Kidney capillary endothelial cell (primary cell): ENCODE measurements at places on chromosomes 2 and 18.

DNA sequence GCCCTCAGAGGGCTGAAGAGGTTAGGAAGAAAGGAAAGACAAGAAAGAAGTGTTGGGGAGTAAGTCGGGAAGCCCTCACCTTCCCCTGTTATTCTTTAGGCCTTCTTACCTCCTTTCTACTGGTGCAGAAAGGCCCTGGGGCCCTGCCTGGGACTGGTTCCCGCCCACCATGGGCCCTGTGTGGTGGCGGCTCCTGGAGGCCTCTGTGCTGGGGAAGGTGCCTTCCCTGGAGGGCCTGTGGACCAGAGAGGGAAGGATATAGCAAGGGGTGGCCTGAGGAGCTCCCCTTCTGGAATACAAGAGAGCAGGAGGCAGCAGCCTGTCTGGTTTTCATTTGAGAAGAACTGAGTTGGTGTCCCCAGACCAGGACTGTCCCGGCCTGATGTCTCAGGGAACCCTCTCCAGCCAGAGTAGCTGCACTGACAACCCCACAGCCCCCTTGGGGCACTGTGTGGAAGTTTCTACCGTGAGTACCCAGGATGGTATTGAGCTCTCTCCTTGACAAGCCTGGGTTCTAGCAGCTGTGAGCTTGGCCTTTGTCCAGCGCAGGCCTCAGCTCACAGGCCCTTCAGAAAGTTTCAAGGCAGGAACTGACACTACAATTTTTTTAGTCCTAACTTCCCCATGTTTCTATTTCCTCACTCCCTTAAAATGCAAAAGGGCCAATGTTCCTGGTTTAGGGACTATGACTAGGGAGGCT lies 47.1 kb downstream of the EFR3B start:
- no peak for DNase-seq

GRCh38 chr2:190443778-190444481 lies 35.8 kb downstream of the MFSD6 start:
- DNase-seq: no peak

GRCh38 chr2:69164061-69164778 lies 151.2 kb downstream of the ANTXR1 start:
- no peak for DNase-seq

DNA sequence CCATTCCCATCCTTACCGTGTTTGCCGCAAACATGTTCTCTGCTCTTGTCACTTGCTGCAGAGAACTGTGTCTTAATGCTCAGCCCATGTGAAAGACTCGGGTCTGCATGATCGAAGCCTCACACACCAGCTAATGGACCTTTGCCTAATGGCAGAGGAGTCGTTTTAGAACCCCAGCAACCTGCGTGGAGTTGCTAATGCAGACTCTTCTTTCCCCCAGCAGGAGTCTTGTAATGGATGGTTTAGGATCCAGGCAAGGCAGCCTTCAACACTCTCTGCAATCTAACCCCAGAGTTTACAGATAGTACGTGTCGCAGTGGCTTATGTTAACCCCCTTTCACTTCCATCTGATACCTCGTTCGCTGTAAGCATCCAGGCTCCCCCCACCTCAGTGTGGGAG lies 316.4 kb downstream of the AGAP1 start:
- no peak for DNase-seq

DNA sequence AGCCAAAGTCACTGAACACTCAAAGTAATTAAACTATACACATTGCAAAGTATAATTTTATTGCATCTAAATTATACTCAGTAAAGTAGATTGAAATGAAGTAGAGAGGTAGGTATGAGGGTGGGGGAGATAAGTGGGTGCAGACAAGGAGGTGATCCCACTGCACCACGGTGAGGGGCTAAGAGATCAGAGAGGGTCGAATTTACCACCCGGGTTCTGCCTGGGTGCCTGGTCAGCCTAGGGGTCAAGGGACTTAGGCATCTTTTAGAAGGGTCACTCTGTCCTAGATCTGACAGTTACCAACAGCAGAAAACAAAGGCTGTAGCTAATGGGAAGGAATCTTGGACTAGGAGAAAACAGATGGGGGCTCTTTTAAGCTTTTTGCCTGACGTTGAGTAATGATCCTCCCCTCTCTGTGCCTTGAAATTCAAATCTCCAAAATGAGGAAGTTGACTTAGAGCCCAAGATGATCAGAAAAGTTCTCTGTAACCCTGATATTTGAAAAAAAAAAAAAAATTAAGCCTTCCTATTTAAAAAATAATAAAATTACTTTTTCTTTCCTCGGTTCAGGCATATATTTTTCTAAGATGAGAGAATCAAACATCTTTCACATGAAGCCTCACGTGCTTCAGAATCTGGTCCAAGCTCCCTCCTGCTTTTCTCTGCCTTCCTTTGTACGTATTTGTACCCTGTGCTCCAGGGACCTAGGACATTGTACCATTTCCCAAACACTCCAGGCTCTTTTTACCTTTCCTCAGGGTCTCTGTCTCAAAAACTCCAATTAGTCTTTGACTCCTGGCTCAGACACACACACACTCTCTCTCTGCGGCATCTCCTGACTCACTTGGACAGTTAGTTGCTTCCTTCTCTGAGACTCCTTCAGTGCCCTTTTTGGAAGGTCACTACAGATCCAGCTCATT lies 353.9 kb downstream of the CYRIA start:
- DNase-seq: no peak

DNA sequence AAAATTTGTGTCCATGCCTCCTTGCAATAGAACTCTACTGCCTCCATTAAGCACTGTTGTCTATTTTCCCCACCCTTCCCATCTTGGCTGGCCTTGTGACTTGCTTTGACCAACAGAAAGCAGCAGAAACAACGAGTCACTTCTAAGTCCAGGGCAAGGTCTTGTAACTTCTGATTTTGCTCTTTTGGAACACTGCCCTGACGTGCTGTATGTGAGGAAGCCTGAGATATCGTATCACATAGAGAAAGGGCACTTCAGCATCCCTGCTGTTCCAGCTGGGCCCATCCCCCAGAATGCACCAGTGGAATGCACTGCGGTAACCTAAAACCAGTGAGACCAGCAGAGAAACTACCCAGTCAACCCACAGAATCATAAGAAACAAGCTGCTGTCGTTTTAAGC lies 28.1 kb downstream of the NCKAP1 start:
- no peak for DNase-seq

DNA sequence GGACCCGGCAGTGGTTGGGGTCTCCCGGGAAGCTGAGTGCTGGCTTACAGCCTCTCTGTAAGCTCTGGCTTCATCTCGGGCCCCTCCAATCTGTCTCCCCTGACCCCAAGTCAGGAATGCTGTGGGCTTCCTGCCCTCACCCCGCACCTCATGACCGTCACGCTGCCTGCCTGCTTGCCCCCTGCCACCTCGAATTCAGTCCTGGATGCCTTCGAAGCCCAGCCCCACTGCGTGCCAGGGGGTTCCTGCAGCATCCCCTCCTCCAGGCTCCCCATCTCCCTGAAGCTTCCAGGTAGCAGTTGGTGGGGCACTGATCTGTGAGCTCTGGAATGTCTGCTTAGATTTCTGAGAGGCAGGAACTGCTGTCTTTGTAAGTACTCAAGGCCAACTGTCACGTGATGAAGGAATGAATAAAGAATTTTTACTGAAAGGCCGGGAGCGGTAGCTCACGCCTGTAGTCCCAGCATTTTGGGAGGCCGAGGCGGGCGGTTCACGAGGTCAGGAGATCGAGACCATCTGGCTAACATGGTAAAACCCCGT lies 6.5 kb downstream of the CLHC1 start:
- no peak for DNase-seq

- no peak for DNase-seq
Observed at GRCh38 chr2:240624011-240624949, 1.0 kb upstream of the GPR35 start.

- DNase-seq: no peak
Observed at GRCh38 chr18:68121826-68122225, 593.1 kb downstream of the TMX3 start.

GRCh38 chr2:2600366-2600765 lies 269.3 kb upstream of the MYT1L start:
- DNase-seq: no peak

GRCh38 chr2:648476-649424 lies 28.5 kb downstream of the TMEM18 start:
- no peak for DNase-seq
